Type B pancreatic cell (in vitro differentiated cells): ENCODE measurements at places on chromosomes 12 and 14. TPM values are rescaled to one million over a fixed set of nuclear protein-coding genes. Genes with fewer than 3 reads are reported as not detected.

The TAC3 gene
- 2.9 and 3.1 TPM in 2 replicates for total RNA-seq

- H3K4me1 ChIP-seq, result no peaks in the 10 kb centered on the region
- no peaks in the 10 kb centered on the region for H3K27me3 ChIP-seq
- no peak for DNase-seq
- no peak overlapping the region for H3K27ac ChIP-seq
Observed at GRCh38 chr14:90467501-90467900, 70.7 kb downstream of the CALM1 start.

The C14orf119 gene
- total RNA-seq, result 53.0 and 67.2 TPM in 2 replicates

The OTOGL gene
- total RNA-seq, result 0.27 and 0.83 TPM in 2 replicates

GRCh38 chr12:132524405-132524804 lies 34.5 kb downstream of the FBRSL1 start:
- DNase-seq, result no peak
- no peak overlapping the region for H3K4me3 ChIP-seq
- no peaks in the 10 kb centered on the region for H3K36me3 ChIP-seq

- H3K4me1 ChIP-seq, result no peaks in the 10 kb centered on the region
- no peak overlapping the region for H3K4me3 ChIP-seq
- H3K27me3 ChIP-seq, result peaks cover 12% of the 10 kb centered on the region
- DNase-seq, result no peak
- H3K27ac ChIP-seq, result no peak overlapping the region
Observed at GRCh38 chr12:11960646-11961045, 110.1 kb upstream of the BCL2L14 start.

The OVCH1 gene
- 1.0 and 3.2 TPM in 2 replicates for total RNA-seq

DNA sequence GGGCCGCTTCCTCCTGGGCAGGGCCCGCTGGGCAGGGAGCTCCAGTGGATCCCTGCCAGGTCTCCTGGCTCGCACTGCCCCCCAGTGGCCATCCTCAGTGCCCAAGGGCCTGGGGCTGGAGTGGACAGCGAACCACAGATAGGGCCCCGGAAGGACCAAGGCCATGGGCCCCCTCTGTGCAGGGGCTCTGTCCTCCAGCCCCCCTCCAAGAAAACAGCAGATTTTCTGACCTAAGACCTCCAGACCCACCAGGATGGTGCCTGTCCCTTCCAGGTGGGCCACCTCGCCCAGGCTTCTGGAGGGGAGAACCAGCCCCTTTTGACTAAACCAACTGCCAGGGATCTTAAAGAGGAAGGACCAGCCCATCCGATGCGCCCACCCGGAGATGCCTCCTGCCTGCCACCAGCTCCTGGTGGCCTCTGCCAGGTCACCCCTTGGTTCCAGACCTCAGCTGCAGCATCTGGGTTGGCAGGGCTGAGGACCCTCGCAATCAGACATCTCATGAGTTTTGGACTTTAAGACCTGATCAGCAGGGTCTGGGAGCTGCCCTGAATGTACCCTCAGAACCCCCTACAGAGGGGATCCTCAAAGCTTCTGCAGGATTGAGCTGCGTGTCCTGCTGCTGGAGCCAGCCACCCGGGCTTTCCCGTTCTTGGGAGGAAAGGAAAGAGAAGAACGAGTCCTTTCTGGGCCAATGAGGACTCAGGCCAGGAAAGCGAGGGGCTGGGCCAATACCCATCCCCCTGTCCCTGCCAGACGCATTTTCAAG lies 325.8 kb upstream of the DIO3 start:
- DNase-seq, result no peak
- no peaks in the 10 kb centered on the region for H3K36me3 ChIP-seq
- H3K4me3 ChIP-seq, result no peak overlapping the region
- no peaks in the 10 kb centered on the region for H3K27me3 ChIP-seq
- no peak overlapping the region for H3K27ac ChIP-seq

DNA sequence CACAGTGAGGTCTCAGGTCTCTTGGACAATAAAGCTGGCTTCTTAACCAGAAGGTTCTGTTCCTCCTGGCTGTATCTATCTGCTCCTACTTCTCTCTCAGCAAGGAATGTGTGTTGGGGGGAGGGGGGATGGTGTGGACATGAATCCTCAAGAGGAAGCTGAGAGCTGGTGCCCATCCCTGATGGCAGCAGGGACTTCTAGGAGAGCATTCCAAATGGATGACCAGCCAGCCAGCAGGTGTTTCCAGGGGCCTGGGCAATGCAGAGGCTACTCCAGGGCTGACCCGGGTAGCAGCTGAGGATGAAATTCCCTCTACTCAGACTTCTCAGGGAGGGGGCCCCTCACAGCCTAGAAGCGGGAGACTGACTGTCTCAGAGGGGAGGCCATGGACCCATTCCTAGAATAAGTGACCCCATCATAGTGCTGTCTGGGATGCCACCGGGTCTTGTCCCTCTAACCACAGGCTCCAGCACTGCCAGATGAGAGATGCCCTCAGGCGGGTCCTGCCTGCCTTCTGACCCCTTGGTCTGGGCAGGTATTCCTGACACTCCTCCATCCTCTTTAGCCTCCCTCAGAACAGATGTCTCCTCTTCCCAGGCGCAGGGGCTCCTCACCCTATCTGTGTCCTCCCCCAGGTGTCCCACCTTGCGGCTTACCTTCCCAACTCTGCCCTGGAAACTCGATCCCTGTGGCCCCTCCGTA lies 1.2 kb downstream of the RAB15 start:
- no peak for DNase-seq
- peaks cover 22% of the 10 kb centered on the region for H3K4me1 ChIP-seq
- peaks cover 8% of the 10 kb centered on the region for H3K36me3 ChIP-seq
- H3K4me3 ChIP-seq, result peak overlapping the region; percentile 87
- no peaks in the 10 kb centered on the region for H3K27me3 ChIP-seq
- H3K27ac ChIP-seq, result peak overlapping the region; percentile 65

DNA sequence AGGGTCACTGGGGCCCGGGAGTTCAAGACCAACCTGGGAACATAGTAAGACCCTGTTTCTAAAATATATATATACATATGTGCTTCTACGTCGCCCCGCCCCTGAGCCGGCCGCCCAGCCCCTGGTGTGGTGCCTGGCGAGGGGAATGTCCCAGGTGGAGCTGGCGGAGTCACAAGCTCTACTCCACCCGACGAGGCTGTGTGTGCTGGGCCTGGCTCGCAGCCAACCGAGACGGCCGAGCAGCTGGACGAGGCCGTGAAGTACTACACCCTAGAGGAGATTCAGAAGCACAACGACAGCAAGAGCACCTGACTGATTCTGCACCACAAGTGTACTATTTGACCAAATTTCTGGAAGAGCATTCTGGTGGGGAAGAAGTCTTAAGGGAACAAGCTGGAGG lies 22.1 kb upstream of the ITPK1 start:
- H3K4me3 ChIP-seq, result no peak overlapping the region
- H3K27ac ChIP-seq, result peak overlapping the region; percentile 45
- peaks cover 11% of the 10 kb centered on the region for H3K4me1 ChIP-seq
- no peak for DNase-seq
- no peaks in the 10 kb centered on the region for H3K36me3 ChIP-seq

The SIX4 gene
- total RNA-seq, result 18.2 and 26.0 TPM in 2 replicates

DNA sequence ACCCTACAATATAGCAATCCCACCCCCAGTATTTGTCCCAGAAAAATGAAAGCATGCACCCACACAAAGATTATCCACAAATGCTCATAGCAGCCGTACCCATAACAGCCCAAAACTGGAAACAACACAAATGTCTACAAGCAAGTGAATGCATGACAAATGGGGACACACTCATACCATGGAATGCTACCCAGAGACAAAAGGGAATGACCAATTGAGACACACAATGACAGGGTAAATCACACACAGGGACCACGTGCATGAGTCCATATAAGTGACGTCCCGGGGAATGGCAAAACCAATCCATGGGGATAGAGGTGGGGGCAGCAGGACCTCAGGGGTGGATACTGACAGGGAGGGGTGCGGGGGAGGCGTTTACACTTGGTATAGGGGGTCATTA lies 33.4 kb downstream of the SCARB1 start:
- peaks cover 44% of the 10 kb centered on the region for H3K4me1 ChIP-seq
- no peak overlapping the region for H3K4me3 ChIP-seq
- DNase-seq, result no peak
- no peak overlapping the region for H3K27ac ChIP-seq

- DNase-seq, result no peak
- H3K36me3 ChIP-seq, result no peaks in the 10 kb centered on the region
- no peak overlapping the region for H3K4me3 ChIP-seq
- no peaks in the 10 kb centered on the region for H3K4me1 ChIP-seq
- peaks cover 15% of the 10 kb centered on the region for H3K27me3 ChIP-seq
Observed at GRCh38 chr14:21965042-21965441, 291.4 kb upstream of the OR4E1 start.

GRCh38 chr12:127861406-127861805 lies 405.6 kb upstream of the TMEM132C start:
- H3K36me3 ChIP-seq, result no peaks in the 10 kb centered on the region
- H3K27ac ChIP-seq, result no peak overlapping the region
- H3K27me3 ChIP-seq, result peaks cover 8% of the 10 kb centered on the region
- H3K4me1 ChIP-seq, result no peaks in the 10 kb centered on the region

DNA sequence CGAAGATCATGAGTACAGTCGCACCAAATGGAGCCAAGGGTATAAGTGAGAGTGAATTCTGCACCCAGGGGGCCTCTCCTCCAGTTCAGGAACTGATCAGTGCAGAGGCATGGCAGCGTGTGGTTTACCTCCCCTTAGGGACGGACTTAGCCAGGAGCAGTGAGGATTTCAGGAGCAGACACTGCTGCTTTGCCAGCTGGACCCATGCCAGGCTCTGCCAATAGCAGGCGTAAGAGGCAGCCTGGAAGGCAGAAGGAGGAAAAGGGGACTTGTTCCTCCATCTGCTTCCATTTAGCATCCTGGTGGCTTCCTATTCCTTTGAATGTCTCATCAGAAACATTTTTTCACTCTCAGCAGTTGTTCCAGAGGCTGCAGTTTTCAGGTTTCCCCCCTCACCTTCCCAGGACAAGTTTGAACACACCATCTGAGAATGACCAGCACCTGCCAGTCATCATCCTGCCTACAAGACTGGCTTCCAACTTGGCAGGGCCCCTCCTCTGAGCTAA lies 137.0 kb upstream of the LMNTD1 start:
- no peaks in the 10 kb centered on the region for H3K27me3 ChIP-seq
- H3K4me1 ChIP-seq, result peaks cover 18% of the 10 kb centered on the region
- no peak overlapping the region for H3K27ac ChIP-seq
- no peak for DNase-seq
- H3K36me3 ChIP-seq, result peaks cover 6% of the 10 kb centered on the region

The BCL2L14 gene
- total RNA-seq, result 3.3 and 7.5 TPM in 2 replicates

- H3K4me1 ChIP-seq, result no peaks in the 10 kb centered on the region
- DNase-seq, result no peak
- H3K27me3 ChIP-seq, result no peaks in the 10 kb centered on the region
- no peak overlapping the region for H3K27ac ChIP-seq
- H3K4me3 ChIP-seq, result no peak overlapping the region
- H3K36me3 ChIP-seq, result no peaks in the 10 kb centered on the region
Observed at GRCh38 chr12:63930971-63931370, 86.5 kb downstream of the SRGAP1 start.
